ENCODE measurements at places on chromosomes 2 and 18.

- no peak for DNase-seq
Observed at GRCh38 chr18:55858661-55859515, 270.9 kb upstream of the TCF4 start.

- DNase-seq, result no peak
Observed at GRCh38 chr2:45194596-45194995, 185.3 kb upstream of the SIX2 start.

DNA sequence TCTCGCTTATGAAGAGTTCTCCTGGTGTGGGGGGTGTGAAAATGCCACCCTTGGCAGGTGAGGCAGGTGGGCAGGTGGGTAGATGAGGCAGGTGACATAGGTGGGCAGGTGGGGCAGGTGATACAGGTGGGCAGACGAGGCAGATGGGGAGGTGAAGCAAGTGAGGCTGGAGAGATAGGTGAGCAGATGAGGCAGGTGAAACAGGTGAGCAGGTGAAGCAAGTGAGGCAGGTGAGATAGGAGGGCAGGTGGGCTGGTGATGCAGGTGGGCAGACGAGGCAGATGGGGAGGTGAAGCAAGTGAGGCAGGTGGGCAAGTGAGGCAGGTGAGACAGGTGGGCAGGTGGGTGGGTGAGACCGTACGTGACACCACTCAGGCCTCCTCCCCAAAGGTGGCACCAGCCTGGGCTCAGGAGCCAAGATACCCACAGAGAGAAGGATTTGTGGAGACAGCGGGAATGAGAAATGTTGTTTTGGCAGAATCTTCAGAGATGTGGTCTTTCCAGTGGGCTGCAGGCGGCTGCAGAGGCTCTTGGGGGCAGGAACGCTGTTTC is 232.3 kb upstream of the MYT1L start:
- no peak for DNase-seq

GRCh38 chr2:45316576-45317338 is 294.3 kb downstream of the SRBD1 start:
- DNase-seq, result no peak

GRCh38 chr2:64665709-64666108 is 12.0 kb upstream of the SERTAD2 start:
- no peak for DNase-seq

- DNase-seq, result no peak
Observed at GRCh38 chr18:37604032-37604431, 38.4 kb upstream of the CELF4 start.

- peak; percentile 21 for DNase-seq
Observed at GRCh38 chr2:109351164-109351756, 222.3 kb downstream of the SH3RF3 start.

GRCh38 chr2:10883801-10884478 is 27.8 kb upstream of the KCNF1 start:
- no peak for DNase-seq

GRCh38 chr2:96747061-96747617 is 7.3 kb upstream of the LMAN2L start:
- no peak for DNase-seq

GRCh38 chr2:188720811-188721605 is 253.2 kb upstream of the COL3A1 start:
- no peak for DNase-seq

DNA sequence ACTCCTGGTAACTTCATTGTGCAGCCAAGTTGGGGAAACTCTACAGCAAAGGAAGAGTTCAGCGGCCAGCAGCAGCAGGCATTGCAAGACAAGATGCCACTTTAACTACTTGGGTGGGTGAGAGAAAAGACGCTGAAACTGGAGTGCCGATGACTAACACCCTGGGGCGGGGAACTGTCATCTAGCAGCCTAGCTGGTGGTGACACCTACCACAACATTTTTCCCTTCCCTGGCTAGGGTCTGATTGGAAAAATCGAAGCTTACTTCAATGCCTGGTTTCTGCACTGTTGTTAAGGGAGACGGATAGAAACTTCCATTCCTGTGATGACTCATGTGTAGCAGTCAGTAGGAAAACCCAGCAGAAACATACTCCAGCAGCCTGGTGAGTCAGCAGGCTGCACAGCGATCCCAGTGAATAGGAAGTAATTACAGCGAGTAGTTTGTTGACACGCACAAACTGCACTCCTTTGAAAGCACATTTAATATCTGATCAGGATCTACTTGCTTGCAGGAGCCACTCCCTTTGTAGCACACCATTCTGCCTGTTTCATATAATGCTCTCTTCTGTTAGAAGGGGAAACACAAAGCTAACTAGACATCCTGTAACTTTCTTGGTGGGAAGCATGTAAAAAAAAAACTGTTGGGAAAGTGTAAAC is 62.1 kb upstream of the MAPRE2 start:
- peak; percentile 27 for DNase-seq

DNA sequence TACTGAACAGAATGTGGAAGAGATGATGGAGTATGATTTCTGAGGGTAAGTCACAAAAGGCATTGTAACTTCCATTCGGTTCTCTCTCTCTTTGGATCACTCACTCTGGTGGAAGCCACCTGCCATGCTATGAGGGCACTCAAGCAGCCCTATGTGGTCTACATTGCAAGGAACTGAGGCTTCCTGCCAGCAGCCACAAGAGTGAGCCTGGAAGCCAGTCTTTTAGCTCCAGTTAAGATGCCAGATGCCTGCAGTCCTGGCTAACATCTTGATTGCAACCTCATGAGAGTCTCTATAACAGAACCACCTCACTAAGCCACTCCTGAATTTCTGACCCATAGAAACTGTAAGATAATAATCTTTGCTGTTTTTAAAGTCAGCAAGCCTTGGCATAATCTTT is 935.7 kb downstream of the LRP1B start:
- no peak for DNase-seq

DNA sequence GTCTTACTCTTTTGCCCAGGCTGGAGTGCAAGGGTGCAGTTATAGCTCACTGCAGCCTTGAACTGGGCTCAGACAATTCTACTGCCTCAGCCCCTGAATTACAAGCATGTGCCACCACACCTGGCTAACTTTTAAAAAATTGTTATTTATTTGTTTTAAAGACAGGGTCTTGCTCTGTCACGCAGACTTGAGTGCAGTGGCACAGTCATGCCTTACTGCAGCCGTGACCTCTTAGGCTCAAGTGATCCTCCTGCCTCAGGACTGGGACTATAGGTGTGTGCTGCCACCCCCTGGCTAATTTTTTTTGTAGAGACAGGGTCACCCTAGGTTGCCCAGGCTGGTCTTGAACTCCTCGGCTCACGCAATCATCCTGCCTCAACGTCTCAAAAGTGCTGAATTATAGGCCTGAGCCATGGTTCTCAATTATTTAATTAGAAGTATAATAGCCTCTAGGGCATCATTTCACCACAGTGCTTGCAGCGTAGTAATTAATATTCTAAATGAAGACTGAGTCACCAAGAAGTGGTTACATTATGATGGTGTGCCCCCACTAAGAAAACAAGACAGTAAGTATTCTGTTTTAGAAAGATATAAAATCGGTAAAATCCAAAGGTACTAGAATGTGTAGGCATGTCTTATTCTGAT is 69.6 kb downstream of the EML4 start:
- no peak for DNase-seq

GRCh38 chr2:86700690-86701089 is 19.4 kb upstream of the RMND5A start:
- DNase-seq, result no peak

DNA sequence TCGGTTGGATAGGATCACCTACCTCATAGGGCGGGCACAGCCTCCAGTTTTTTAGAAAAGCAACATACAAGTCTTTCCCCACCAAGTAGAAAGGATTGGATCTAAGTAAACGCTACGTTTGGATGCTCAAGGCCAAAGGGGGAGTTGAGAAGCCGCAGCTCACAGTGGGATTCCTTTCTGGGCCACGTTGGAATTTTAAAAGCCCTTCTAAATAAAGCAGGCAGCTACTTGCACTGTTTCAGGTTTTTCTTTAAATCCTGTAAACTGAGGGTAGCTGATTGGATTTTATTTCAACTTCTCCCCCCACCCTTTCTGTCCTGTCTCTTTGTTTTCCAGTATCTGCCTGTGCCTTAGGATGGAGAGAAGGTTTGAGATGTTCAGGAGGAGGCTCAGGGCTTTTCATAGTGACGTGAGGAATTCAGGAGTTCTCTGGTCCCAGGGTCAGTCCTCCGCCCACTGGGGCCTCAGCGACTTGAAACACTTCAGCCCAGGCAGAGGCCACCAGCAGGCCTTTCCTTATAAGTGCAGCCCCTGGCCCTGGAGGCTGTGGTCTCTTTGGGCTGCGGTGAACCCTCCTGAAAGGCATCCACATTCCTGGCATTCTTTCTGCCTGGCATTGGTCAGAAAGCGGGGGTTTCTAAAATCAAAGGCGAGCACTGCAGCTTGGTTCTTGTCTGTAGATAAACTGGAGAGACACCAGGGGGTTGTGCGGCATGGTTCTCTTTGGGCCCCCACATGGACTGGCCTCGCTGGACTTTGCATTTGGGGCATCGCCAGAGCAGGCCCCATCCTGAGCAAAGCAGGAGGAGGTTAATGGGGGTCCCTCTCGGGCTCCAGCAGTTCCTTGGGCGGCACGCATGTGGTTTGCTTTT is 44.5 kb downstream of the SH3BP4 start:
- no peak for DNase-seq

DNA sequence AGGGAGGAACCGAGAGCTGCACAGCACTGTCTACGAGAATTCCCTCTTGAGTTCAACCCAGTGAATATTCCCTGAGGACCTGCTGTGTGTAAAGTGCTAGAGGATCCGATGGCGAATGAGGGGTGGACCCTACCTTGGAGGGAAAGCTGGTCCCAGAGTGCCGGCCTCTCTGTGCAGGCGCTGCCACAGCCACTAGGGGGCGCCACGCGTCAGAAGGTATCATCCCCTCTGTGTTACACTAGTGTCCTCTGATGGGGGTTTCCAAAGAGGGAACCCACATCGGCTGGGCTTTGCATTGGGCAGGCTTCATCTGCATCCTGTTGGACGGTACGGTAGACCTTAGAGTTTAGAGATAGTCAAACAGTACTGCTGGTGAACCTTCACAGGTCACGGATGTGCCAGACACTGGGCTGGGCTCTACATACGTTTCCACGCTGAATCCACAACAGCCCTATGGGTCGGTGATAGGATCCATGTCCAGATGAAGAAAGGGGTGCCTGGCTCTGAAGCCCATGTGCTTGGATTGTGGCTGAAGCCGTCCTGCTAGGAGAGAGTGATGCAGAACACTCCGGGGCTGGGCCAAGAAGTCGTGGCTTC is 39.0 kb downstream of the COA5 start:
- DNase-seq, result peak; percentile 5

- peak; percentile 55 for DNase-seq
Observed at GRCh38 chr2:235055891-235056516, 104.2 kb downstream of the SH3BP4 start.

DNA sequence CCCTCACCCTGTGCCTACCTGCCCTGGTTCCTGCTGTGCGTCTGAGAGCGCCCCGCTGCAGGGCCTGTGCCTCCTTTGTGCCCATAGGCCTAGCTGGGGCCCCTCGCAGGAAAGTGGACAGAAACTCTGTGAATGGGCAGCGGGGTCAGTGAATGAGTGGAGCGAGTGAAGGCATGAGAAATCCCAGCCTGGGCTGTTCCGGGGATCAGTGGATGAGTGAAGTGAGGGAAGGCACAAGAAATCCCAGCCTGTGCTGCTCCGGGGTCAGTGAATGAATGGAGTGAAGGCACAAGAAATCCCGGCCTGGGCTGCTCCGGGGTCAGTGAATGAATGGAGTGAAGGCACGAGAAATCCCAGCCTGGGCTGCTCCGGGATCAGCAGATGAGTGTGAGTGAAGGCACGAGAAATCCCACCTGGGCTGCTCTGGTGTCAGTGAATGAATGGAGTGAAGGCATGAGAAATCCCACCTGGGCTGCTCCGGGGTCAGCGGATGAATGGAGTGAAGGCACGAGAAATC is 2.0 kb downstream of the COLEC11 start:
- no peak for DNase-seq

DNA sequence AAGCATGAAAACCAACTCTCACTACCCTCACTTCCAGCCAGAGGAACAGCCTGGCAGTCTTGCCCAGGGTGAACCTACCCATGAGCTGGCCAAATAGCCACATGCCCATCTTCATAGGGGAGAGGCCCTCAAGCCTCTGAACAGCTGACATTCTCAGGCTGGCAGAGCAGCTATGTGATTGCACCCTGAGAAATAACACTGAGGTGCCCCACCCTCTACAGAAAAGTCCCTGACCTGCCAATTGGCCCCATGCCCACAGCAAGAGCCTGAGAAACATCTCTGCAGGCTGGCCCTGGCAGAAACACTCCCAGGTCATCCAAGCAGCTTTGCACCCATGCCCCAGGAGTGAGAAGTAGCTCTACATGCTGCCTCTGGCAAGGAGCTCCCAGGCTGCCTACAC is 127.4 kb upstream of the OTX1 start:
- no peak for DNase-seq

DNA sequence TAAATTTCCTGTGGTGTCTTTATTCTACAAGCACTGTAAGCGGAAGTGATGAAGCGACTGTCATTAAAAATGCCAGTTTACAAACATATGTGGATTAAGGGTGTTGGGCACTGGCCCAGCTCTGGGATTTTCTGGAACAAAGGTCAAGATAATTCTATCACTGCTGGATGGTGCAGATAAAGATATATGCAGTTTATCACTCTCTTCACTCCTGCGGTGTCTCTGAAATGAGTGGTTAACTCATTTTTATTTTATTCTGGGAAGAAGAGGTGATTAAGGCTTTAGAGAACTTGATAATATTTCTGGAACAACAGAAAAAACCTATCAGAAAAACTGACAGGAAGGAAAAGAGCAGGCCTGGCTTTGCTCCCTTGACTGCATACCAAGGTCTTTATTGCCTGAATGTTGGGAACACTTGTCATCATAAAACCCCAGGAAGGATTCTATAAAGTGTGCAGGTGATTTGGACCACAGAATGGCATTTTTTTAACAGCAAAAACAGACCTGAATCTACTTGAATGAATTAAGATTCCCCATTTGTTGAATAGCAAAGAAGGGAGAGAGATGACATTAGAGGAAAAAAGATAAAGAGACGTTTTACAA is 32.4 kb downstream of the ABCB11 start:
- no peak for DNase-seq

DNA sequence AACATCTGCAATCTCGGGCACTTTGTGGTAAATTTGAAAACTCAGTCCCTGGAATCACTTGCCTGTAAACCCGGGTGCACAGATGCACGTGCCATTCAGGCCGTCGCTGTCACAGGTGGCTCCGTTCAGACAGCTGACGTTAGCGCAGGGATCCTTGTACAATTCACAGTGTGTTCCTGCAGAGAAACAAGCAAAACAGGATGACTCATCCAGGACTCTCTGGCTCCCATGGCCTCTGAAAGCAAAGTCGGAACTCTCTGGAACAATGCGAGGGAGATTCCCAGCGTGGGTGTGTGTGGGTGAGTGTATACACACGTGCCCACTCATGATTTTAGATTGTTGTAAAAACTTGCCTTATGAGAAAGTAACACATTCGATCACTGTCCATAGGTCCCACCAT is 136.1 kb upstream of the PID1 start:
- DNase-seq, result no peak

- DNase-seq, result no peak
Observed at GRCh38 chr18:46055838-46056230, 16.2 kb downstream of the PSTPIP2 start.

DNA sequence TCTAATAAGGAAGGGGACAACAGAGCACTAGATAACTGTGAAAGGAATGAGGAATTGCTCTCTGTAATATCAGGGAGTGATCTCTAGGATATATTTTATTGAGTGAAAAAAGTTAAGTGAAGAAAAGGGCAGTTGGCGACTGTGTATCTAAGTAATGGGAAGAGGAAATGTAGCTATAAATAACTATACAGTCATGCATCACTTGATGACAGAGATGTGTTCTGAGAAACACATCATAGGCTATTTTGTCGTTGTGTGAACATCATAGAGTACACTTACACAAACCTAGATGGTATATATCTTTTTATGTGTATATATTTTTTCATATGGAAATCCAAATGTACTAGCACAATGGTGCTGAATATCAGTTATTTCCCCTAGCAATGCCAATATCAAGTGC is 329.3 kb downstream of the TXNL1 start:
- DNase-seq, result no peak

Data from NCI-H1694 (cell line).